EL (cell line): ENCODE measurements at places on chromosomes 7 and 10.

DNA sequence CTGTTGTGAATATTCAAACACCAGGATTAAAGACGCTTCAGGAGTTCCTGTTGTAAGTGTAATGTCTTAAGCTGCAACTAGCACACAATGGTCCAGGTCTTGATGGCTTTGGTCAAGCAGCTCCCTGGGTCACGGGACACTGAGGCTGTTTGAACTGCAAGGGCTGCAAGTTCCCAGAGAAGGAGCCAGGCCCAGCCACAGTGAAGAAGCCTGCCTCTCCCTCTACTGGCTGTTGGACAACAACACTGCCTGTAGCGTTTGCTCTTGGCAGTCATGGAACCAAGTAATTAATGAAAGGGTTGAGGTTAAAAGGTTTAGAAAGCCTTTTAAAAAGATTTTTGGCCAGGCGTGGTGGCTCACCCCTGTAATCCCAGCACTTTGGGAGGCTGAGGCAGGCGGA lies 31.9 kb upstream of the GUSB start:
- DNase-seq = peak; percentile 30

- no peak for DNase-seq
Measured at GRCh38 chr7:98027342-98028033, 37.5 kb upstream of the OCM2 start.

DNA sequence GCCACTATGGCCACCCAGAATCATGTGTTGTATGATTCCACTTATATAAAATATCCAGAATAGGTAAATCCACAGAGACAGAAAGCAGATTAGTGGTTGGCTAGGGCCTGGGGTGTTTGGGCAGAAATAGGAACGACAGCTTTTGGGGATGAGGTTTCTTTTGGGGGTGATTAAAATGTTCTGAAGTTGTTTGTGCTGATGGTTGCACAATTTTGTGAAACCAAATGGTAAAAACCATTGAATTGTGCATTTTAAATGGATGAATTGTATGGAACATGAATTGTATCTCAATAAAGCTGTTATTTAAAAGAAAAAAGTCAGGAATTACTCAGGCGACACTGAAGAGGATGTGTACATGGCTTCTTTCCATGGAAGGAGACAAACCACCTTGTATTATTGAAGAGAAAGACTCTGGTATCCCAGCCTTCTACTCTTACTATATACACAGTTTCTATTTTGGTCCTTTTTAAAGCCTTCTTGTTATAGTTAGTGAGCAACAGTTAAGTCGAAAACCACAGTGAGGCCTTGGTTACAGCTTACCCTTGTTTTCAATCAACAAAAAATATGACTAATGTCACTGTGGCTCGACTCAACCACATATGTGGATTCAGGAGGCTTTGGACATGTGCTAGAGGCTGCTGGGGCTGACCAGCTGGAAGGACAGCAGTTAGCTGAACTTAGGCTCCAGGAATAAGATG lies 57.1 kb upstream of the KMT2E start:
- DNase-seq = peak; percentile 75

- DNase-seq = peak; percentile 94
Measured at GRCh38 chr10:77391605-77392235, 245.9 kb downstream of the KCNMA1 start.

DNA sequence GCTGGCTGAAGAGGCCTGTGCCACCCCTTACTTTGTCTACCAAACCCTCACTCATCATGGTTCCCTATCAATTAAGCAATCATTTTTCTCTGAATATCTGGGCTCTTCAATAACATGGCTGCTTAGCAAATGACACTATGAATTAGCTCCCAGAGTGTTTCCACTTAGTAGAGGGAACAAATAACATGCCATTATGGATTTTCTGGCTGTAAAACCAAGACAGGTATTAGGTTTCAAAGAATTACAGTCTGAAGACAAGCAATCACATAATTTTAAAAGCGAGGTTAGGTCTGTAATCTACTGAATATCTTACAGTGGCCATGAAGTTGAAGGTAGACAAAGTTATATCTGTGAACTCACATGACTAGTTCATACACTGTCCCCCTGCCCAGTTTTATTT lies 220.8 kb upstream of the PHYHIPL start:
- DNase-seq = no peak

DNA sequence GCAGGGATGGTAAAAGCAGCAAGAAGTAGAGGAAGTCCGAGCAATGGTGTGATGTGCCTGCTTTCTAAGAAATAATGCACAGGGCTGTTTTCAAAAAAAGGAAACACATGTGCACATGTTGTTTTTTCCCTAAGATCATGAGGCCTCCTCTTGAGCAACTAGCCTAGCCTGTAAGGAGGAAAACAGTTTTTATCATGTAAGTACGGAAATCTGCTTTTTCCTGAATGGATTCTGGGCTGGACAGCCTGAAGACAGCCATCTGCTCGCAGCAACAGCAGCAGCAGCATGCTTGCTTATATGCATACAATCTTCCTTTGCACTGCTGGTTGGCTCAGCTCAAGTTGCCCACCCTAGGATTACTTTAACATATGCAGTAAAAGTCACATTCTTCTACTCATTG lies 87.1 kb downstream of the HIBADH start:
- no peak for DNase-seq

DNA sequence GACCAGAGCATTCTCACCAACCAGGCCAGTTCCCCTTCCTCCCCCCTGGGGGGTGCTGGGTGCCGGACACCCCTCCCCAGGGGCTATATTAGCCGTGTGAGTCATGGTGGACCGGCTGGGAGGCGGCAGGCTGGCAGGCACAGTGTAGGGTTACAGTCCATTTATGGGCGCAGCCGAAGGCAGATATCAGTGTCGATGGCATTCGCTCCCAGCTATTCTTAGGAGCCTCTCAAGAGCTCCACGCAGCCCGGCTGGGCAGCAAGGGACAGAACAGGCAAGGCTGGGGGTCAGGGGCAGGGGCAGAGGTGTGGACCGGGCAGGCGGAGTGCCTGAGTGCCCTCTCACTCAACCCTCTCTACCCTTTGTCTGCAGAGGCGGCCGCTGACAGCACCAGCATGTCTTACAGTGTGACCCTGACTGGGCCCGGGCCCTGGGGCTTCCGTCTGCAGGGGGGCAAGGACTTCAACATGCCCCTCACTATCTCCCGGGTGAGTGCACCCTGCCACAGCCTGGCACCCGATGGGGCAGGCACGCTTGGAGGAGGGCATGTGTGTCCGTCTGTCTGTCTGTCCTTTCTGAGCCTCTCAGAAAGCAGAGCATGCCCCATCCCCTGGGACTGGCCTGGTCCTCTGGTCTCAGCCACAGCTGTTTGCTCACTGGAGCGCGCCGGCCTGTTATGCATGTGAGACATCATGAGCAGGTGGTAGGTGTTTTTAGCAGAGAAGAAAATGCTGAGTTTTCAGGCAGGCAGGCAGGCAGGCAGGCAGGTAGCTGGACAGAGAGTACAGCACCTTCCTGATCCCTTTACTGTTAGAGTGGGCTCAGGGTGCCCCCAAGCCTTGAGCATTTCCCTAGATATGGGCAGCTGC lies at the start of gene LDB3:
LDB3 (plus strand) TSS at position 215 of the 869 bp plus-strand sequence; CDS start at position 396, 181 bp downstream.
- peak; percentile 51 for DNase-seq

DNA sequence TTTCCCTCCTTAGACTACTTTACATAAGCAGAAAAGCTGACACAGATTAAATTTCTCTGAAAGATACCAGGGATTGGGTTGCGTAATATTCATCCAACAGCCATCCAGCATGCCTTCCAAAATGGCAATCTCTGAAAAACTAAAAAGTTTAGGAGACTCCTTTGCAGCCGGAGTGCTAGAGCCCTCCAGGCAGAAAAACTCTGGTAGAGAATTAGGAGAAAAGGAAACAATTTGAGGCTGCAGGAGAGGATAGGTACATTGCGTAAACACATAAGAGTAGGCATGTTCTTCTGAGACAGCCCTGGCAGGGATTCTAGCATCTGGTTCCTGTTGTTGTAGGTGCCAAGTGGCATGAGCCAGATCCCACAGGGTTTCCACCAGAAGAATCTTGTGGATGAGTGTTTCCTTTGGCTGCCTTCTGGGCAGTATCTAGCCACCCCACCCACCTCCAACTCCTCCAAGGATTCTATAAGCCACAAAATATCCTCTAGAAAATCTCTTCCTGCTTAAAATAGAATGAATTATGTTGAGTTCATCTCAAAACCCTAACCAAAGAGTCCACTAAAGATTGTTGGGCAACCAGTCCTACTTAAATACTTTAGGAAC lies 402.4 kb downstream of the HGF start:
- DNase-seq = peak; percentile 56

GRCh38 chr7:3537210-3537875 lies 236.3 kb downstream of the SDK1 start:
- no peak for DNase-seq

DNA sequence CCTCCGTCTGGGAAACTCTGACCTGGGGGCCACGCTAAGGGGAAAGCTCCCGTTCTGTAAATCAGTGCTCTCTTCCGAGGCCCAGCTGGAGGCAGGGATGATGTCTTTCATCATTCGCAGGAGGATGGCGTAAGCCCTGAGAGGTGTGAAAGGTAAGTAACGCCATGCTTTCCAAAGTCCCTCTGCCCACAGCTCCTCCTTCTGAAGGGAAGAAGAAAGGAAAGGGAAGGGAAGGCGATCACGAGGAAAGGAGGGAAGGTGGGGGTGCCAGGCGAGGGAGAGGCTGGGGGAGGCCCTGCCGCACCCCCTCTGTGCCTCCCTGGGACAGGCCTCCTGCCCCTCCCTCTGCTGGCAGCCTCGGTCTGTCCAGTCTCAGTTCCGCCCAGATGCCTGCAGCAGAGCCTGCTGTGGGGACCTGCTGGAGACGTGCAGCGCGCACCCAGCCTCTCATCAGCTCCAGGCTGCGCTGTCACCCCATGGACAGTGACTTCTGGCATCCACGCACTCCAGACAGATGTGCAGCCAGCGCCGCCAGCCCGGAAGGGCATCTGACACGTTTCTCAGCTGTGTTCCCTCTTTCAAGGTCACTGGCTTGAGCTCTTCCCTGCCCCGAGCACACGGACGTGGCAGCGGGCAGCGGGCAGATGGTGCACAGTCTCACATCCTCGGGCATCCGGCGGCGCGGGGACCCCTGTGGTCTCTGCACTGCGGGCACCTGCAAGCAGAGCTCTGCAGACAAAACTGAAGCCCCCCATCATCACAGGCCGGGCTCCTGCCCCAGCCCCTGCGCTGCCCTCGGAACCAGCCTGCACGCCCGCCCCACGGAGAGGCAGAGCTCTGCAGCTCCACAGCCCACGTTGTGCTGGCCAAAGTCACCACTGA lies 60.6 kb downstream of the INSIG1 start:
- no peak for DNase-seq

DNA sequence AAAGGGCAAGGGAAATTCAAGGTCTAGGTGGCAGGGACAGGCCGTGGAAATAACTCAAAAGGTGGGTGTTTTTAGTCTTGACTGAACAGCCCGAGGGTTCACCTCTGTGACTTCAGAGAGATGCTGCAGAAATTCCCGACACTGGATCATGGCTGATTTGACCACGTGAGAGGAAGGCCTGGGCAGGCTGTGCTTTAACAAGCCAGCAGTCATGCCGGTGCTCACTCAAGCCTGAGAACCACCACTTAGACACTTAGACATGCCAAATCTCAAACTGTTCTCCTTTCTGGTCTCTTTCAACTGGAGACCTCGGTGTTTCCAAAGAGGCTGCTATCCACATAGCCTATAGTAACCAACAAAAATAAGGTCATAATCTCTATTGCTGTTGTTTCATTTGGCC lies 15.4 kb downstream of the TECTB start:
- DNase-seq = no peak

DNA sequence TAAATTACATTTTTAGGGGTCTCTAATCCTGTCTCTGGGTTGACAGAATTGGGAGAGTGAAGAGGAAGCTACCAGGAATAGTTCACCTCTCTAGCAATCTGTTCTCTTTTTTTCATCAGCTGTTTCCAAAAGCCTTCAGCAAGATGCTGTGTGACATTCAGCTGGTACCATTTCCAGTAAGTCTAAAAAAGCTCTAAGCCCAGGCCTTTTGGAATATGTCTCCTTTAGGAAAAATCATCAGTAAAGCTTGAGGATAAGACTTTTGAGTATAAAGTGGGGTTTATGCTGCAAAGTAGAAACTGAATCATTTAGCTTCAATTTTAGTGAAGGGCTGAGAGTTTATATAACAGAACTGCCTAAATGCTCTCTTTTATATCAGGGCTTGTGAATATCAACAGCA lies 81.5 kb downstream of the CCNY start:
- no peak for DNase-seq

- peak; percentile 55 for DNase-seq
Measured at GRCh38 chr7:103710247-103710646, 264.2 kb upstream of the SLC26A5 start.

GRCh38 chr7:154869436-154869835 lies 133.5 kb downstream of the PAXIP1 start:
- no peak for DNase-seq

GRCh38 chr7:22587322-22587721 lies 87.3 kb upstream of the STEAP1B start:
- peak; percentile 31 for DNase-seq

- DNase-seq = no peak
Measured at GRCh38 chr10:111705021-111705420, 478.5 kb downstream of the GPAM start.

GRCh38 chr10:68154211-68154497 lies 44.9 kb downstream of the MYPN start:
- peak; percentile 54 for DNase-seq

DNA sequence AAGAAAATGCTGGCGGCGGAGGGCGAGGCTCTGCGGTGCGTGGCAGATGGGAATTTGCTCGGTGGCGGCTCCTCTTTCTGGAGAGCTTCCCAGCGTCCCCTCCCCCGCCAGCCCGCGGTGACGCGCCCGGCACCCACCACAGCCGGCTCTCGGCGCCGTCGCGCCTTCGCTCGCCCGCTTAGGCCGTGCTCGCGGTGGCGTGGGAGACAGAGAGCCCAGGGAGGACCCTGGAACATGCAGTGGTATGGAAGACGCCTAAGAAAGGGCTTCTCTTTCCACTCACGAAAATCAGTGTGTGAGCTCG lies 576 bp upstream of the CSGALNACT2 start:
- peak; percentile 61 for DNase-seq

GRCh38 chr7:42485301-42485766 lies 248.3 kb upstream of the GLI3 start:
- DNase-seq = no peak

DNA sequence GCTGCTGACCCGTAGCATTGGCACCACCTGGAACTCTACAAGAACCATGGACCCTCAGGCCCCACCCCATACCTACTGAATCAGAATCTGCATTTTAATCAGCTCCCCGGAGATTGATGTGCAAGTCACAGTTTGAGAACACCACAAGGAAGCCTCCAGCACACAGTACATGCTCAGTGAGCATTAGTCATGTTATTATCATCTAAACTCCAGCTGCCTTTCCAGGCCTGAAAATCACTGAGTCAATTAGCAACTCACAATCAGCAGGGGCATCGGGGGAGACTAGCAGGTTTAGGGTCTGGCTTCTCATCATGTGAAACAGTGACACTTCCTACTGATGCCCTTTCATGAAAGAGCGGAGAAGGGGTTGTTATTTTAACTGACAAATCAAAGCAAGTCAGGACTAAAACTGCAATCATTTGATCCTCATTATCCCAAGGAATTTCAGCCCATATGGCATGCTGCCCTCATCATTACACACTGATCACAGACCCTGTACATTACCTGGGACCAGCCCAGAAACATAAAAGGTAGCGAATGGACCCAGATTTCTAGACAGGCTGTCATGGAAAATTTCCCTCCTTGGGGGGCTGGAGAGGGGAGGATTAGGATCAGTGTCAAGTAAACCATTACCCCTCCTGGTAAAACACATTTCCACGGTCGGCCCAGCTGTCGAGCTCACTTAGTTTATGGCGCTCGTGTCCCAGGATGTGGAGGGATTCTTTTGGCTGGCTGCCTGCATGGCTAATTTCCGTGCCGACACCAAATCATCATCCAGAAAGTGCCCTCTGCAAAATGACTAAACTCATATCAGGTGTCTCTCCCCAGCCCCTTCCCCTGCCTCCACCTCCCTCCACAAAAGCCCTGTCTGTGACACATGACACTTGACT lies 122.8 kb downstream of the PRLHR start:
- DNase-seq = peak; percentile 17

GRCh38 chr10:130360826-130361311 lies 224.7 kb downstream of the GLRX3 start:
- DNase-seq = no peak
